ENCODE measurements at places on chromosomes 3 and 15.
A peak's percentile ranks its signal among the peaks of the same experiment; 100 is the strongest.

- no peak for DNase-seq
Observed at GRCh38 chr3:133113927-133114597, 75.9 kb downstream of the TMEM108 start.

- DNase-seq = no peak
Observed at GRCh38 chr15:86664581-86664980, 584.9 kb downstream of the AGBL1 start.

GRCh38 chr3:71584394-71585011, 975 bp upstream of the FOXP1 start:
- DNase-seq = peak; percentile 40

GRCh38 chr15:60101416-60101815, 97.3 kb downstream of the FOXB1 start:
- DNase-seq = no peak

DNA sequence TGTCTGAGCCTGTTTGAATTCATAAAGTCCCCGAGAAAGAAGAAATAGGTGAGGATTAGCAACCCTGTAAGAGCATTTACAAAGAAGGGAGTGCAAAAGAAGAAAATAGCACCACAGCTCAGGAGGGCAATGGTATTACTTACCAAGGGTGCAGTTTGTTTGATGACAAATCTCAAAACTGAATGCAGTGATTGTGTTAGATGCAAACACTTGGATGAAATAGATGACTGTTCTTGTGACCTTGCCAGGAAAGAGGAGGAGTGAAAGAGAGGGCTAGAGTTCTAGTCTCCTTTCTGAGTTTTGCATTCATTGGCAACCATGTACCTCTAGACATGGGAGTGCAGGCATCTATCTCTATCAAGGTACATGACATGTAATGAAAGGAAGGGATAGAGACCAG, 1030.8 kb upstream of the CFAP20DC start:
- no peak for DNase-seq
